HCT116 (cell line): ENCODE measurements at places on chromosomes 1 and 21. TPM values are rescaled to one million over a fixed set of nuclear protein-coding genes. Genes with fewer than 3 reads are reported as not detected.

DNA sequence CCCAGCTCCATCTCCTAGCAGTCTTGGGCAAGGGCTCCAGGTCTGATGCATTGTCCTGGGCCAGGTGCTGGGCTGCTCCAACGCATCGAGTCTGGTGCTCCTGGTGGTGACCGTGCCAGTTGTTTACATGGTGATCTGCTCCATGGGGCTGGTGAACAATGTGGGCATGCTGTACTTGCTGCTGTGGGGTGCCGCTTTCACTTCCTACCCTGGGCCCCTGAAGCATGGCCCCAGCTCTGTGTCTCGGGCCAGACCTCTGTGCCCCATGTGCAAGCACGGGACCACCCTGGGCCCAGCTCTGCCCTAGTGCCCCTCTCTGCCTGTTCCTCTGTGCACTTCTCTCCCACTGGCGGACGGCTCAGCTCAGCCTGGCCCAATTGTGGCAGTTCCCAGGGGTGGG is 119.4 kb downstream of the MAST2 start:
- no peak for DNase-seq

DNA sequence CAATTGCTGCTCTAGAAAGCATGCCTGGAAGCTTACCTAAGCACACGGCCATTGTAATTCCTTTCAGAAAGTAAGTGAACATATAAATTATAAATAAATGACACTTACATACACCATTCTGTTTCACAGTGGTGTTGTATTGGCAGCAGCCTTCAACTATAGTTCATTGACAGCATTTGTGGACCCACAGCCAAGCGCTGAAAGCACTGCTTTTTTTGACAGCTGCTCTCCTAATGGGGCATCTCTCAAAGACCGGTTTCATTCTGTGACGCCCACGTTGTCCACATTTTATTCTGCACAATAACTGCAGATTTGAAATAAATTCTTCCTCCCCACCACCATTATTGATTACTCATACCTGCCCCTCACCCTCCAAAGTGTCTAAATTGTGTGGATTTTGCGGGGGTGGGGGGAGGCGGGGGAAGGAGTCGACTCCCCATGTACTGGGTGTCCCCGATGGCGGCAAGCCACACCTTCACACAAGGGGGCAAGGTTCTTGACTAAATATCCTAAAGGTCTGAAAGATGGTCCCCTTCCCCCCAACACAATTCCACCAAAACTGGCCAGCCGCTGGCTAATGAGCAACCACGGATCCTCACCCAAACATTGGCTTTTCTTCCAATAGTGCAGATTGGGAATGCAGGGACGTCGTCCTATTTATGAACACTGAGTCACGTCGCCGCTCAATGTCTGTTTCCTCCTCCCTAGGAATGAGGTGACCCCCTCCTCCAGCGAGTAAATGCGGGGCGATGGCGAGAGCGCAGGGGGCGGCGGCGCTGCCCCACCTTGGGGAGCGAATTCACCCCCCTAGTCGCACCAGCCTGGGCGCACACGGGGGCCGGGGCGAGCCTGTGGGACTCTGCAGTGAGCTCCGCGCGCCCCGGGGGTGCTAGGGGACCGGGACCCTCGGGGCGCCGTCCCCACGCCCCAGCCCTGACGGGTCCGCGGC is 960 bp downstream of the RCAN1 start:
- no peak for DNase-seq

DNA sequence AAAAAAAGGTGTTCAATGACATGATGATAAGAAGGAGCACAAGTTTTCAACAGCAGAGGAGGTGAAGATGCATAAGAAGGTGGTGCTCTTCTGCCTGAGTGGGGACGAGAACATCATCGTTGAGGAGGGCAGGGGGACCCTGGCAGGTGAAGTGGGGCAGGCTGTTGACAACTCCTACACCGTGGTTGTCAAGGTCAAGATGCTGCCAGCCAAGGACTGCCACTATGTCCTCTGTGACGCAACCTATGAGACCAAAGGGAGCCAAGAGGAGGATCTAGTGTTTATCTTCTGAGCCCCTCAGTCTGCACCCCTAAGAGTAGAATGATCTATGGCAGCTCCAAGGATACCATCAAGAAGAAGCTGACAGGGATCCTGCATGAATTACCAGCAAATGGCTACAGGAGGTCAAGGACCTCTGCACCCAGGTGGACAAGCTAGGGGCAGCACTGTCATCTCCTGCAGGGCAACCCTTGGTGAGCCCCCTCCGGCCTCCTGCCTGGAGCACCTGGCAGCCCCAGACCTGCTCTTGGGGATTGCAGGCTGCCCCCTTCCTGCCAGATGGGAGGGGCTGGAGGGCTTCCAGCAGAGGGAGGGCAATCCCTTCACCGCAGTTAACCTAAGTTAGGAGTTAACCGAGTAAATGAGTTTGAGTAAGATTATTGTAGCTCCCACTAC is 80.5 kb downstream of the ZNF281 start:
- no peak for DNase-seq

The URB2 gene
- 20.4 TPM for total RNA-seq
